ENCODE measurements at places on chromosomes 5 and 9.

DNA sequence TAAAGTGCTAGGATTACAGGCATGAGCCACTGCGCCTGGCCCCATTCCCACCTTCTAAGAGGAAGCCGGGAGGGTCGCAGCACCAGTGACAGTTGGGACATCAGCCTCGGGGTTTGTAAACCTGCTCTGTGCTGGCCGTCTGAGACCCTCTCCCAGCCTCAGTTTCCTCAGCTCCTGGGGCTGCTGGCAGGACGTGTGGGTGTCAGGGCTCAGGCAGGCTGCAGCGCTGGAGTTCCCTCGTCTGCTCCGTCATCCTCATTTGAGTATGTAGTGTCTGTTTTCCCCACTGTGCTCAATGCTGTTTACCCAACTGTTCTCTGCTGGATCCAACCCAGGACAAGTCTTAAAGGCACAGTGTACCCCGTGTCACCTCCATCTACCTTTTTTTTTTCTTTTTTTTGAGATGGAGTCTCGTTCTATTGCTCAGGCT, 2.0 kb upstream of the NINJ1 start:
- no peak for DNase-seq

GRCh38 chr9:137286975-137287383, 9.5 kb downstream of the TOR4A start:
- no peak for DNase-seq

DNA sequence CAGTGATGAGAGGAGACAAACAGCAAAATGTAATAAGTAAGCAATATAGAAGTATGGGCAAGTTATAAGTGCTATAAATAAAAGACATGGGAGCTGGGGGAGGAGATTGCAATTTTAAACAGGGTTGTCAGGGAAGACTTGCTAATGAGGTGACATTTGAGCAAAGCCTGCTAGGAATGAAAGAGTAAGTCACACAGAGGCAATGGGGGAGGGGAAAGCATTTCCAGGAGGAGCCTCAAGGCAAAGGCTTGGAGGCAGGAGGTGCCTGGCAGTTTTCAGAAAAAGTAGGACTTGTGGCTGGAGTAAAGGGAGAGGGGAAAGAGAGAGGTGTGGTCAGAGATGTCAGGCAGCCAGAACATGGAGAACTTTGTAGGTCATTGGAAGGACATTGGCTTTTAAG, 124.4 kb upstream of the NMUR2 start:
- DNase-seq = no peak

DNA sequence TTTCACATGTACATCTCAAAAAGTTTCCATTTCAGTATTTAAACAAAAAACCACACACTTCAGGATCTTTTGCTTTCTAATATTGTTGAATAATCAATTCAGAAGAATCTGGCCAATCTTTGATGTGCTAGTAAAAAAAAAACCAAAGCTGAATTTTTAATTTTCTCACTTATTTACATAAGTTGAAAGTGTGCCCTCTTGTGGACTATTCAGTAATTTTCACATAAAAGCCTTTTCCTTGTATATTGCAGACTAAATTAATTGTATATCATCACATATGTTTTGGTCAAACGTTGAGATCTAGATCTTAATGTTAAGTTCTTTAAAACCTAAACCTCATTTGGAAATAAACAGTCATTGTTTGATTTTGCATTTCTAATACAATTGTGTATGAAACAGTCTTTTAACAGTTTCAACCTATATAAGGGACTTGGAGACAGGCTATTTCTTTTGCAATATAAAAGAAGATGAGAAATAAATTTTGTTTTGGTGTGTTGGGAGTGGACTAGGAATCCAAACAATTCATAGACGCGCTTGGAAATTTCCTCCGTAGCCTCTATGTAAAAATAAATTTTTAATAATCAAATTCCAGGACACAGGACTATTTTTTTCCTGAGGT, 68.1 kb downstream of the NIPBL start:
- no peak for DNase-seq

GRCh38 chr9:77454663-77455062, 193.5 kb downstream of the GNA14 start:
- no peak for DNase-seq

GRCh38 chr5:131109540-131110255, 55.4 kb downstream of the HINT1 start:
- no peak for DNase-seq

Measured in T follicular helper cell (primary cell).